ENCODE measurements at places on chromosomes 3 and 15.

DNA sequence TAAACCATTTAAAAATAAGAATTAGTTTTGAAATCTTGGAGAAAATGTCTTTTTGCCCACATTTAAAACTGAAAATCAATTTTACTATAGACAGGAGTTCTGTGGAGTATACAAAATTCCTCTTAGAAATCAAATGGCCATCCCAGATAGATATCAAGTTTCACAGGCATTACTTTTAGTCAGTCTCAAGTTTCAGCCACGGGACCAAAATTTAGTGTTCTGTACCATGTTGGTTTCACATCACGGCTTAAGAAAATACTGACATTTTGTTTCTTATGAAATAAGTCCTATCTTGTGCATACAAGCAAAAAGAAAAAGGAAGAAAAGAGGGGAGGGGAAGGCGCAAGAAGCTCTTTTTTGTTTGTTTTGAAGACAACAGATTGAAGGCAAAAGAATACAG, 45.7 kb downstream of the EIF2AK4 start:
- DNase-seq = no peak

DNA sequence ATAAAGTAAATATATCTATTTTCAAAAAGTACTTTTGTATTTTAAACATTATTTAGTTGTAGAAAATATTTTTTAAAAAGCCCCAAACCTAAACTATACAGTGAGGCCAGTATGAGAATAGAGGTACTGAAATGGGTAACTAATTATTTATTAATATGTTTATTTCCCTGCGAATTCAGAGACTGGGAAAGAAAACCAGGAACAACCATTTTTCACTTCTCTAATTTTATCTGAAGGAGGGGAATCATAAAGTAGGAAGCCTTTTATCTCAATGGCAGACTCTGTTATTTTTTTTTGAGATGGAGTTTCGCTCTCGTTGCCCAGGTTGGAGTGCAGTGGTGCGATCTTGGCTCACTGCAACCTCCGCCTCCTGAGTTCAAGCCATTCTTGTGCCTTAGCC, 63.6 kb upstream of the TRAK1 start:
- no peak for DNase-seq

GRCh38 chr3:19866751-19867347, 67.2 kb downstream of the EFHB start:
- peak; percentile 36 for DNase-seq

DNA sequence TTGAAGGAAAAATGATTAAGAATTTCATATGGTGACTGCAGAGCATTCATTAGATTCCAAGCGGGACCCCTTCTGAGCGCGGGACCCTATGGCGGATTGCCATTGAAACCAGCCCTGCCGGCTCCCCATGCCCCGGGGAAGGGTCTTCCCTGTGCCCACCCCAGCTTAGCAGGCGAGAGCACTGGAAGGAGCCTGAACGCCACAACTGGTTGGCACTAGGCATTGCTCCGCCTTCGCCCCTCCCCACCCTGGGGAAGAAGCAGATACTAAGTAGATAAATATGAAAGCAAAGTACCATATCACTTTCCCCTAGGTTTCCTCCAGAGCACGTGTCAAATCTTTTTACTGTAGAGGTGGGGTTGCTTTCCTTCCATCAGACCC, 70.7 kb downstream of the CYP19A1 start:
- no peak for DNase-seq

DNA sequence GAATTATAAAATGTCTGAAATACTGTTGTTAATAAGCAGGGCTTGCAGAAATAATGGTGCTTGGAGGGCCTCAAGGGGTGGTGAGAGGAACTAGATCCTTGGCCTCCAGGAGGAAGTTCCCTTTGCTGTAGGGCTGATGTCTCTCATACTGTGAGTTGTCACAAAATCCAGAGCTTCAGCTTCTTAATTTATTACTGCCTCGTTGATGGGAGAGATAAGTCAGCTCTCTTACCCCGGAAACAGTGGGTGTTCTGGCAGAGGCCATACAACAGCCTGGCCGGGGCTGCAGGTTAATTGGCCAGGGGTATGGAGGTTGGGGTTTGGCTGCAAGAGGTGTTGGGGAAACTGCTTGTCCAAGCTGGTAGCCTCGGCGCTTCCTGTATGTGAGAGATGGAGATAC, 15.5 kb downstream of the MAPKAPK3 start:
- no peak for DNase-seq

GRCh38 chr3:196168808-196169391, 42.3 kb downstream of the ZDHHC19 start:
- DNase-seq = no peak

- peak; percentile 38 for DNase-seq
Observed at GRCh38 chr15:79981831-79982455, 10.9 kb upstream of the BCL2A1 start.

DNA sequence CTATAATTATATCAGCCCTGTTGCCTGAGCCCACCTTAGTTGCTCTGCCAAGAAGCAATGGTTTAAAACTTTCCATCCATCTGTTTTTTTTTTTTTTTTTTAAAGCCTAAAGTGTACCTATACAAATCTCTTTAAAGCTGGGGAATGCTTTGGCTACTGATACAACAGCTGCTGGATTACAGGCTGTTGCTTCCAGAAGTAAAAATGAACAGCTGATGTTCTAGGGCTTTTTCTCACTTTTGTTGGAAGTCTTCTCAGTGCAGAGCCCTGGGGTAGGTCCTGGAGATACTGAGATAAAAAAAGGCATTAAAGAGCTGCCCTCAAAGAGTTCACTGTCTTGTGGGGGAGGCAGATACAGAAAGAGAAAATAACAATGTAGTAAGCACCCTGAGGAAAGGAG, 218.1 kb downstream of the NLGN1 start:
- DNase-seq = no peak

- no peak for DNase-seq
Observed at GRCh38 chr15:75036212-75036616, 12.8 kb downstream of the PPCDC start.

DNA sequence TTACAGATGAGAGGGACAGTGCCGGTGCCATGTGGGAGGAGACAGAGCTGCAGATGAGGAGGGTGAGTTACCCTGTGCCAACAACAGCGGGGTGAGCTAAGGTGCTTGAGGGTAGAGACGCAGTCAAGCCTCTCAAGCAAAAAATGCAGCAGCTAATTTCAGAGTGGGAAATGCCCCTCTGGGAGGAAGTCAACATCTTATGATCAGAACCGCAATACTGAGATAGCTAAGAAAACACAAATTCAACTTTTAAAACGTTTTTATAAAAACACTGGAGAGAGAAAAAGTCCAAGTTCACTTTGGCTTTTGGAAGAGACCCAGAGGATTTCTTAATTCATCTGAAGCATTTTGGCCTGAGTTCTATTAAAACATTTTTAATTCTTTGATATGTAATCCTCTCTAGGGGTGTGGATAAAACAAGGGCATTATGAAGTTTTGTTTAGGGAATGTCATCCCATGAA, 319.2 kb downstream of the SLC9A9 start:
- peak; percentile 74 for DNase-seq

DNA sequence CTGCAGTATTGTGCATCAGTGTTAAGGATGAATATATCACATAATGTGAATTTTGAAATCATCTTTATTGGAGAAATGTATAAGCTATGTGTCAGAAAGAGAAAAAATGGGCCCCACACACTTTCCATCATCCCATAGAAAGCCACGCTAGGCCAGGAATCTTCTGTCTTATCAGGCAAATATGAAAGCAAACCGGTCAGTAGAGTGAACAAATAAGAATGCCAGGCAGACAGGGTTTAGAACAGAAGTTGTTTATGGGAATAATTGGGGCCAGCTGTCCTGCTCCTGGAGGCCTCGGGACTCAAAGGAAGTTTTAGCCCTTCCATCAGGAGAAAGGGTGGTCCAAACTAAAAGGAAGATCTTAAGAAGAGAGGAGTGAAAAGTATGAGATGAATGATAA, 39.5 kb downstream of the ZNF280D start:
- DNase-seq = no peak

DNA sequence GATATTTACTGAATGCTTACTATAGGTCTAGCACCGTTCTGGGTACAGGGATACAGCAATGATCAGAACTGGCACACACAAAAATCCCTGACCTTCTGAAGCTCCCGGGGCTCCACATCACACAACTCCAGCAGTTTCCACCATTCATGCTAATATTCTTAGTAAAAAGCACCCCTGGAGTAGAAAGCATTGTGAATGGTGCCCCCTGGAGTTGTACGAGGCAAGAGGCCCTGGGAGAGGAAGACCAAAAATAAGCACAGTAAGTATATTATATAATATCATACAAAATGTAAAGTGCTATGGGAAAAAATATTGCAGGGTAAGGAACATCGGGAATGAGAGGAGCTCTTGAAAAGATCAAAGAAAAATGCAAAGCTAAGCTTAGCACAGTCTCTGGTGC, 790 bp upstream of the SRGAP3 start:
- DNase-seq = no peak

DNA sequence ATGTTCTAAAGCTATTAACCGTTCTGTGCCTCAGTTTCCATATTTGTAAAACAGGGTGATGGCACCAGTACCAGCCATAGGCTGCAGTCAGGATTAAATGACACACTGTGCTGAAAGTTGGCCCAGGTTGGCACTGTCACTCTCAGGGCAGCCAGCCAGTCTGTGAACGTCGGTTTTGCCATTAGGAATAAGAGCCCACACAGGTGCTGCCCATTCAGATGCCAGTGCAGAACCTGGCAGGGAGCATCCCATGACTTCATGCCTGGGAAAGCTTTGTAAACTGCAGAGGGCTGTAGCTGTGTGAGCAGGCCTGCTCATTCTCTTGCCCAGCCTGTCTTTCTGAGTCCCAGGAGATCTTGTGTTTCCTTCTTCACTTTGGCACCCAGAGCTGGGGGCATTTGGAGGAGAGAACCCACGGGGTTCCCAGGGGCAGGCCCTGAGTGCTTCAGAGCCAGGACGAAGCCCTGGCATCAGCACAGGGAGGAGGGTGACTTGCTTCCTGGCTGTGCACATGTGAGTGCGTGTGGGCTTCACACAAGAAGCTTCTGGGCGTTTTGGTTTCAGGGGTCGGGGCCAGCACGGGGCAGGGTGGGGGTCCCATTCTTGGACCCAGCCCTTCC, 46.9 kb downstream of the ZNF710 start:
- no peak for DNase-seq

DNA sequence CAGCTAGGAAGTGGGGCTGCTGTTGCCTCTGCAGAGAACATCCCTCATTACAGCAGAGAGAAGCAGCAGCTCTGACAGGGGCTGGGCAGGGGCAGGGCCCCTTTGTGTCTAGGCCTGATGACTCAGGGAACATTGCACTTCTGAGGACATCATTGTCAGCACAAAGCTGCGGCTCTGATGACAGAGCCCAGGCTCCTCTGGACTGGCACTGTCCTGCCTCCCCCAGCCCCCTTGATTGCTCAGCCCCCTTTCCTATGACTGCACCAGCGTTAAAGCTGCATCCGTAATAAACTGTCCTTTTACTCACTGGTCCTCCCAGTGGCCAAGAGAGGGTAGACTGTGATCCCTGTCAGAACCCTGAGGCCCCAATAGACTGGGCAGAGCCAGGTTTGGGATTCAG, 18.3 kb downstream of the TRH start:
- DNase-seq = no peak

- no peak for DNase-seq
Observed at GRCh38 chr3:20075197-20075596, 35.0 kb downstream of the KAT2B start.

DNA sequence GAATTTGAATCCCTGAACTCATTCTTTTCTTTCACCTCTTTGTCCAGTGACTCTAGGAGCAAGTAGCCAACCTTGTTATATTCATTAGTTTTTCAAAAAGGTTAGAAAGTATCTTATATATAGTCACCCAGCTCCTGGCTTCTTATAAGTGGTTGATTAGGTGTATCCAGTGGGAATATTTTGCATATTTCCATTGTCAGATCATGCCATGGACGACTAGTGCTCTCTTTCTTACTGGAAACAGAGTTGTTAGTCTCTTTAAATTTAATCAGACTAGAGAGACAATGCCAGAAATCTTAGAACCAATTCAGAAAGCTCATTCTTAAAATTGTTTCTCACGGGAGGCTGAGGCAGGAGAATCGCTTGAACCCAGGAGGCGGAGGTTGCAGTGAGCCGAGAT, 73.4 kb downstream of the CHRD start:
- no peak for DNase-seq

GRCh38 chr15:90451053-90451850, 63.2 kb downstream of the IQGAP1 start:
- no peak for DNase-seq

GRCh38 chr15:32682569-32682968, 35.2 kb upstream of the GREM1 start:
- DNase-seq = no peak

GRCh38 chr3:188026191-188026968, 127.6 kb upstream of the LPP start:
- DNase-seq = no peak

- no peak for DNase-seq
Observed at GRCh38 chr3:170442947-170443346, 24.3 kb downstream of the CLDN11 start.

- no peak for DNase-seq
Observed at GRCh38 chr3:30135190-30135589, 471.2 kb upstream of the TGFBR2 start.

- DNase-seq = no peak
Observed at GRCh38 chr3:70973558-70973957, 610.0 kb downstream of the FOXP1 start.

- DNase-seq = no peak
Observed at GRCh38 chr15:59369597-59369996, 3.1 kb downstream of the MYO1E start.

- DNase-seq = no peak
Observed at GRCh38 chr3:17070161-17070959, 185.6 kb downstream of the PLCL2 start.

DNA sequence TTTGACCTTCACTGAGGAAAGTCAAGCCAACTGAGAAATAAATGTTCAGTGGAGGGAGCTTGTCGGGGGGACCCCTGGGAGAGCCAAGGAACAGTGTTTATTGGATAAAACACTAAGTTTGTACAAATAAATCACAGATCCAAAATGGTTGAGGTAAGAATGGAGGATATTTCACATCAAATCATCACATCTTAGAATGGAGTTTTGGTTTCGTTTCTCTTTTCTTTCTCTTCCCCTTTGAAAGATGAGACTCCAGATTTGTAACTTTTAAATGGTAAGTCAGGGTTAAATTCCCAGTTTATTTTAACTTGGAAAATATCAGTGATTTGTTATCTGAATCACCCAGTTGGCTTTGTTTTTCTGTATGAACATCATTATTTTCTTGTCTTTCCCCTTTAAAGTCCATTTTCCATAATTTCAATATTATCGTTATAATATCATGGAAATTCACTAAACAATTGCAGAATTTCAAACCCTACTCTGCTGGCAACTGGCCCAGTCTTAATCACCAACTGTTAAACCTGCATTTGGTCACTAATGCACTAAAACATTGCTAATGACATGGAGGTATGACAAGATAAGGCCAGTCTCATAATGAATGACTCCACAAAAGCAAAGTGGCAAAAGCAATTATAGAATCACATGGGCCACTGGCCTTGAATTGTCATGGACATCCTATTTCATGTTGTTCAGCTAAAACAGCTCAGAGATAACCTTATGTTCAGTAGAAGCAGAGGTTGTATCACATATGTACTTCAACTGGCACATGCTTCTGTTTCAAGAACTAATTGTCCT, 295.1 kb downstream of the SHOX2 start:
- no peak for DNase-seq

Data from germinal center (tissue), 1 donor.